ENCODE measurements at places on chromosomes 1 and 21.
A peak's percentile ranks its signal among the peaks of the same experiment; 100 is the strongest.

DNA sequence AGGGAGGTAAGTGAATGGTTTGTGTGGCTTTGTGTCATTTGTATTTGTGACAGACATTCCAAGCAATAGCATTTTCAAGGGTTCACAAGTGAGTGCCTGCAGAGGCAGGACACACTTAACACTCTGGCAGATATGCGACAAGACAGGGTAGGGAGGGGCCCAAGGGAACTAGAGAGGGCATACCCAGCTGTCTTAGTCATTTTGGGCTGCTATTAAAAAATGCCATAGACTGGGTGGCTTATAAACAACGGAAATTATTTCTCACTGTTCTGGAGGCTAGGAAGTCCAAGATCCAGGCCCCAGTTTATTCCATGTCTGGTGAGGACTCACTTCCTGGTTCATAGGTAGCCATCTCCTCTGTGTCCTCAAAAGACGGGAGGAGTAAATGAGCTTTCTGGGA, 137.4 kb downstream of the FGGY start:
- DNase-seq, result peak; percentile 18

DNA sequence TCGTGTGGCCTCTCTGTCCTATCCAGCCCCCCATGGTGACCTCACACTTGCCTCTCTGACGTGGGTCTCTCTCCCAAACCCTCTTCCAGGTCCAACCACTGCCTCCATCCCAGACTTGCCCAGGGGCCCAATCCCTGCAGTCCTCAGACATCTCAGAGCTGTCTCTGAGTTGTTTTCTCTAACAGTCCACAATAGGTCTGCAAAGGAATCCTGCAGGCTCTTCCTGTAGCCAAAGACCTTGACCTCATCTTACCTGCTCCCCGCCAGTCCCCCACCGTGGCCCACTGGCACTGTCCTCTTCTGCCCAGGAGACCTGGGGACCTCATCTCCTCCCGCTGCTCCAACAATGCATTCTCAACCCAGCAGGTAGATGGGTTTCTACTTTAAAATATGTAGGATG, 10.0 kb downstream of the RNF187 start:
- DNase-seq, result no peak

GRCh38 chr1:218330043-218330623, 15.0 kb upstream of the TGFB2 start:
- peak; percentile 54 for DNase-seq

- DNase-seq, result no peak
Measured at GRCh38 chr1:197841158-197841557, 61.3 kb upstream of the C1orf53 start.

DNA sequence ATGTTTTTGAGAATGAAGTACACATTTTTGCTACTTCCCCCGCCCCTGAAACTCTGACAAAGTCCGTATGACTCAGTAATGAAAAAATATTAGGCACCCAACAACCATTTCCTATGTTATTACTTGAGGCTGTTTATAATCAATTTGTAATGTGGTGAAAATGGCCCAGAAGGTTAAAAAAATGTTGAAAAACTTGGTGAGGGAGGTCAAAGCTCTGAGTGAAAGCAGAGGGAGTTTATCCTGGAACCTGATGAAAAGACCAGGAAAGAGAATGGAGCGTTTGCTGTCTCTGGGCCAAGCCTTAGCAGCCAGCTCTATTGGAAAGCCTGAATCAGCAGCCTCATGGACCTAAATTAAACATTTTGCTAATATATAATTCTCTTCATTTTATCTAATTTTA, 367.7 kb upstream of the NEGR1 start:
- DNase-seq, result no peak

GRCh38 chr1:45405636-45406035, 65.4 kb upstream of the MUTYH start:
- no peak for DNase-seq

DNA sequence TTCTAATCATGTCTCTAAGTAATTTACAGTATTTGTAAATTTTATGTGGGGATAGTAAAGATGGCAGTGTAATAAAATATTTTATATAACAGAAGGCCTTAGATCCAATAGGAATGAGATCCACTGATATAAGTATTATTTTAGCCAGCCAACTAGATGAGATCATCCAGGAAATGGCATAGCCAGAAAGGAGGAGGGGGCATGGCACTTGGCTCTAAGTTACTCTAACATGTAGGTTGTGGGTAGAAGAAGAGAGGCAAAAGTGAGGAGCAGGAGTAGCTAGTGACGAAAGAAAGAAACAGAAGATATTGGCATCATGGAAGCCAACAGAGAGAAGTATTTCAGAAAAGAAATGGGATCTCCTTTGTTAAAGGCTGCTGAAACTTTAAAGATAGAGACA, 426.1 kb downstream of the PTPRC start:
- peak; percentile 21 for DNase-seq

DNA sequence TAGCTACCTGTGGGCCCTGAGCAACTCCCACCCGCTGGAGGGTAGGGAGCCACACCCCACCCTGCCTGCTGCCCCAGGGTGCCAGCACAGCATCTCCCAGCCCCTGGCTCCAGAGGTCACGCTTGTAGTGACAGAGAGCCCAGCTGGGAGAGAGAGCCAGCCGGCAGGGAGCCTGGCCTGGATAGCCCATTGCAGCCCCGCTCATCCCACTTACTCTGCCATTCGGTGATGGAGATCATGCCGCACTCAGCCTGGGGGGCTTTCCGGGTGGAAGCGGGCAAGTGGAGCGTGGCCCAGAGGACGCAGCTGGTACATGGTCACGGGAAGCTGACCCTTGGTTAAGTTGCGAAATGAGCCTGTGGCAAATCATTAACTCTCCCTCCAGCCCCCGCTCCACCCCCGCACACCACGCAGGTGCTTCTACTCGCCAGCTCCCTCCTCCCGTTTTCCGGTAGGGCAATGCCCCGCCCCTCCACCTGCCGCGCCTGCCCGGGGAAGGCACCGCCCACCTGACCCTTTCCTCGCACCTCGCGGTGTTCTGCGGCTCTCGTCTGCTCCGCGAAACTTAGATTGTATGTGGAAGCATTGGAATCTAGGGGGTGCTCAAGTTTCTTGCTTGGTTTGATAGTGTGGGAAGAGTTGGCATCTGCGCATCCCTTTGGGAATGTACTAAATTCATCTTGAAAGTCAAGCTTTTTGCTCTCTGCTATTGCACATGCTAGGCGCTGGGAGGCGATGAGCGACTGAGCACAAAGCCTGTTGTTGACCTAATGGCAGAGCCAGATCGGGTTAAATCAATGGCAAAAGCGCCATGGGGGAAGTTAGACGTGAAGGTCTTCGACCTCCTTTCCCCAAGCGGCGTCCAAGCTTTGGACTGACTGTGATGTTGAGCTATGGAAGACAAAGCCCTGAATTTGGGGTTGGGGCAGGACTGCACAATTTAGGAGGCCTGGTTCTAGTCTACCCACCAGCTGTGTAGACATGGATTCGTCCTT, at the start of gene GOLT1A:
GOLT1A (minus strand) TSS at position 321 of the 995 bp plus-strand sequence; CDS start at position 239, 82 bp downstream.
- DNase-seq, result peak; percentile 98

DNA sequence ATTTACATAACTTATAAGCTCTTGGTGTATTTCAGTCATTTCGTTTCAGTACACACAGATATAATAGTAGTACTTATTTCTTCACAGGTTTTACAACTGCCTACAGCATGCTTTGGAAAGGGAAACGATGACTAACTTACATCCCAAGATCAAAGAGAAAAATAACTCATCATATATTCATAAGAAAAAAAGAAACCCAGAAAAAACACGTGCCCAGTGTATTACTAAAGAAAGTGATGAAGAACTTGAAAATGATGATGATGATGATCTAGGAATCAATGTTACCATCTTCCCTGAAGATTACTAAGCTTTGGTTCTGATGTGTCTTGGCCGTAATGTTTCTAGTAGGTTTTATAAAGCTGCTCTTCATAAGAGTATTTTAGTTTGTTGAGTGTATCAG, 30.9 kb downstream of the TYW3 start:
- no peak for DNase-seq

- DNase-seq, result no peak
Measured at GRCh38 chr1:184987696-184988095, 13.4 kb upstream of the NIBAN1 start.

DNA sequence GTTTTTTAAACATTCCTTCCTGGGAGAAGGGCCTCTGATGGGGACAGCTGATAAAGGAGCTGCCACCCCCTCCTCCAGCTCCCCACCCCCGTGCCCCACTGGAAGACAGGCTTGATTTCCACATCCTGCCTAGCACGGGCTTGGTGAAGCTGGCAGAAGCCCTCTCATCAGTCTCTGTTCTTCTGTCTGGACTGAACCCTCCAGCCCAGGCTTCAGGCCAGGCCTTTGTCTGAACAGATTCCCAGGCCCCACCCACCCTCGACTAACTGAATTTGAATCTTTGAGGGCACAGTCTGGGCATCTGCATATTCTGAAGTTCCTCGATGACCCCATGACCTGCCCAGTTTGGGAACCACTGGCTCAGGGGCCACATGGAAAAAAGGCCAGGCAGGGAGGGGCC, 75.3 kb downstream of the CD58 start:
- DNase-seq, result no peak

DNA sequence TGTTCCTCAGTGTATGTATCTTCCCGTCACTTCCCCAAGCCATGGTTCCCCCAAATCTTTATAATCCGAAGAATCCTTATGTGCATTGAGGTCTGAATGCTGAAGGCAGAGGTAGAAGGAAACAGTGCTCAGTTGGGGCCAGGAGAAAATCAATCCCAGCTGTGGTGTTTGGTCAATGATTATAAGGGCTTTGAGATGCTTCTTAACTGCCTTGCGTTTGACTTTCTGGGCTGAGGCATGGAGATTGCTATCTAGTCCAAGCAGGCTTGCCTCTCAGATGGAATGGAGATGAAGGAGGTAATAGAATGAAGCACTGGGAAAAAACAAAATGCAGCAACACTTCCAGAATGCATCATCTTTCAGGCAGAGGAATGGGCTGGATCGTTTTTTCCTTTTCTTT, 3.6 kb upstream of the MAP1LC3C start:
- no peak for DNase-seq

GRCh38 chr1:111837393-111837792, 81.7 kb downstream of the DDX20 start:
- DNase-seq, result no peak

GRCh38 chr1:26785611-26786436, 1.9 kb upstream of the PIGV start:
- DNase-seq, result peak; percentile 24

GRCh38 chr21:44817914-44818639, at the start of gene SUMO3:
TSS of gene SUMO3 (minus strand) at chr21:44818062. CDS start at chr21:44817968, 94 bp downstream.
- peak; percentile 72 for DNase-seq

DNA sequence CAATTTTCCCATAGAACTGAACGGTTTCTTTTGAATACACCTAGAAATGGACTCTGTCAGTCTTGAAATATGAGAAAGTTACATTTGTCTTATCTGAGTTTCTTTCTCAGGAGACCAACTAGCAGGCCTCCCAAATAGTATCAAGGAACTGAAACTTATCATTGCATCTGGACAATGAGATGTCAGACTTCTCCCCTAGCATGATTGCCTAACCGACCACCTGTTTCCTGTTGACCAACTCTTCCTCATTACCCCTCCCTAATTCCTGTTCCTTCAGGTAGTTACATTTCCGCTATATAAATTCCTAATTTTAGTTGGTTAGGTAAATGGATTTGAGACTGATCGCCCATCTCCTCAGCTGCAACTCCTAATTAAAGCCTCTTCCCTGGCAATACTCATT, 1587.3 kb downstream of the NCAM2 start:
- no peak for DNase-seq

DNA sequence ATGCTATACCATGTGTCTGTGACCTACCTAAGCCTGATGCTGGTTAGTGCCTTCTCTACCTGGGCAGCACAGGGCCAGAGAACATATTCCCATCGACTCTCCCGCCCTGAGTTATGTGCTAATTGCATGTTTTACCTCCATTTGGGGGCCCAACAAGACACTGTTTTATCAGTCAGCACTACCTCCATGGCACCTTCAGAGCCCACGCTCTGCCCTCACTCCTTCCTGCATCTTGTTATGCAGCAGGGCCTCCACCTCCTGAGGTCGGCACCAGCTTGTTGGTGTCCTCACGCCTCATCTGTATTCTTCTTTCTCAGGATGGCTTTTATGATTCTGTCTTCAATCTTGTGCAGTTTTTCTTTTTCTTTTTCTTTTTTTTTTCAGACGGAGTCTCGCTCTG, 11.9 kb downstream of the WNT9A start:
- DNase-seq, result no peak

DNA sequence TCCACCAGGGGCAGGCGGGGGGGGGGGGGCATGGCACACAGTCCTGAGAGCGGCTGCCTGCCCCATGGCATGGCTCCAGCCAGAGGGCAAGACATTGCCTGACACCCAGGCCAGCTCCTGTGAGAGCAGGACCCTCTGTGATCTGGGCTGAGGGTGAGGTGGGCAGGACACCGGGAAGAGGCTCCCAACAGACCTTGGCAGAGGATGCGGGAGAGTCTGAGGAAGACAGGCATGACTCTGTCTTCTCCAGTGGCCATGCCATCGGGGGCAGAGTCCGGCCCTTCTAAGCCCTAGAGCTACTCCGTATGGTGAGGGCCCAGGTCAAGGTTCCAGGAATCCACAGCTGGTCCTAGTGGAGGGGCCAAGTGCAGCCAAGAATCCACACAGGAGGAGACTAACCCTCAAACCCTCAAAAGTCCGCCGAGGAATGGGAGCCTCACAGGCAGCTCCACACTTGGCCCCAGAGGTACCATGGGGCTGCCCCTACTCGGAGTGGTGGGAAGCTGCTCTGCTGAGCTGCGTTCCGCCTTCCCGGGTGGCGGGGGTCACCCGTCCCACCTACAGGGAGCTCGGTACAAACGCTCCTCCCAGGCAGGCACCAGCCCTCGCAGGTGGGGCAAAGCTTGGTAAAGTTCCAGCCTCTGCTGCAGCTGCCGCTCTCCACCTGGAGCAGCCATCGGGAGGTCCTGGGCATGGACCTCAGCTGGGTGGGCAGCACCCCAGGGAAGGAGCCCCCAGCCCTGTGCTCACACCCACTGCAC, 6.5 kb downstream of the ACTRT2 start:
- DNase-seq, result no peak

DNA sequence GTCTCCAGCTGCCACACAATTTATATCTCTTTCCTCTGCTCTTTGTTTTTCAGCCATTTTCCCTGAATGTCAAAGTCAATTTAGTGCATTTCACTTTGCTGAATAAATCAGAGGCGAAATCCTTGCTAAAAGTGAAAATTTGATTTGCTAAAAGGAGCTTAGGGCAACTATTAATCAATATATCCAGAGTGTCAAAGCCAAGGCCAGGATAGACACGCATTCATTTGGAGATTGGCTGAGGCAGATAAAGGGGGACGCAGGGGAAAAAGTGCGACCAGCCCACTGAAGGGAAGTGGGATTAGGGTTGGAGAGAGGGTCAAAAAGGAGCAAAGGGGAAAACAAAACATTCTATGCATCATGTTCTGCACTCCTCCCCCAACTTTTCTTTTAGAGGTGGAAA, 132.4 kb upstream of the USH2A start:
- DNase-seq, result no peak

GRCh38 chr1:63935553-63935952, 161.7 kb downstream of the ROR1 start:
- no peak for DNase-seq

GRCh38 chr1:53092659-53093450, 30.8 kb downstream of the PODN start:
- DNase-seq, result no peak

GRCh38 chr1:232621050-232621449, 8.9 kb downstream of the SIPA1L2 start:
- DNase-seq, result no peak

- DNase-seq, result no peak
Measured at GRCh38 chr21:29053011-29053553, 20.4 kb downstream of the CCT8 start.

All from ACHN (cell line).